ENCODE measurements at places on chromosomes 1 and 21. TPM values are rescaled to one million over a fixed set of nuclear protein-coding genes. Genes with fewer than 3 reads are reported as not detected.
A peak's percentile ranks its signal among the peaks of the same experiment; 100 is the strongest.

- no peak for DNase-seq
Measured at GRCh38 chr1:63116016-63116415, 206.4 kb upstream of the FOXD3 start.

DNA sequence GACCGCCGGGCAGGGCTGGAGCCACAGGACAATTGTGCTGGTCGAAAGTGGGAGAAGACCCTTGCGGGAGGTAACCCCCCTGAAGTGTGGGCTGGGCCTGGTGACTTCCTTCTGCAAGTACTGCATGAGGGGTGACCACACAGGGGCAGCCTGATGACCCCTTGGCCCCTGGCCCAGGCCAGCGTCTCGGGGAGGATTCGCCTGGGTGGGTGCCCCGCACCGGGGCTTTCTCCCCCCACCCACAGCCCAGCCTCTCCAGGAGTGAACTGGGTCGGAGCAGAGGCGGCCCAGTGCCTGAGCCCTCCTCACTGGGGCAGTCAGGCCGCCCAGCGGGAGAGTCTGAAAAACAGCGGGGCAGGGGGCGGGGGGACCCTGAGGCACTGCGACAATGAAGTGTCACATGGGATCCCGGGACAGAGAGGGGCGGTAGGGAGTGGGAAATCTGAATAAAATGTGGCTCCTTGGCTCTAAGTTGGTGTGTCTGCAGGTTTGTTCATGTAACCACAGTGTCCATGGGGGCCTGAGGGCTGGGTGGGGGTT lies 1.6 kb upstream of the DNMT3L start:
- DNase-seq, result peak; percentile 50

DNA sequence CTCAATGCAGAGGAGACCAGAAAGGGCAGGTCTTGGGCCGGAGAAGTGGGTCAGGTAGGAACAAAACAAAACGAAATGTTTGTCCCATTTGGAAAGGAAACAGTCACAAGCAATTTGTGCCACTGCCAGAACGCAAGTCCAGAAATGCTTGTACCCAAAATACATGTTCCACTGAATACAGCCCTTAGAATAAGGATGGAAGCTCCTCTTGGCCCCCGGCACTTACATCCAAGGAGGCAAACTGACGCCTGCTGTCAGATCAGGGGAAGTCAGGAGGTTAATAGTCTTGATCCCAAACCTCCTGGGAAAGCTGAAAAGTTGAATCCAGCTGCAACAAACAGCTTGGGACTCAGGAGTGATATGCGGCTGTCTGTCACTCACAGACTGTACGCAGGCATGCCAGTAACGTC lies 75.9 kb upstream of the GALNT2 start:
- no peak for DNase-seq

GRCh38 chr1:52072291-52072690 lies 16.2 kb downstream of the BTF3L4 start:
- DNase-seq, result no peak

- peak; percentile 91 for DNase-seq
Measured at GRCh38 chr1:39933956-39934941, 20.7 kb upstream of the MFSD2A start.

PGLYRP4 gene
- not detected for total RNA-seq

C1orf185 gene
- total RNA-seq, result not detected
